Caudate nucleus (tissue), 63 donors: ENCODE measurements at places on chromosomes 13 and 19.

- DNase-seq, result no peak
Observed at GRCh38 chr19:38429055-38429810, 3.2 kb upstream of the RASGRP4 start.

- DNase-seq, result no peak
Observed at GRCh38 chr19:30341611-30342201, 30.5 kb upstream of the ZNF536 start.

GRCh38 chr19:11580116-11580515, 2.7 kb upstream of the ACP5 start:
- DNase-seq, result no peak

GRCh38 chr13:24081387-24081786, 79.1 kb upstream of the SPATA13 start:
- no peak for DNase-seq

DNA sequence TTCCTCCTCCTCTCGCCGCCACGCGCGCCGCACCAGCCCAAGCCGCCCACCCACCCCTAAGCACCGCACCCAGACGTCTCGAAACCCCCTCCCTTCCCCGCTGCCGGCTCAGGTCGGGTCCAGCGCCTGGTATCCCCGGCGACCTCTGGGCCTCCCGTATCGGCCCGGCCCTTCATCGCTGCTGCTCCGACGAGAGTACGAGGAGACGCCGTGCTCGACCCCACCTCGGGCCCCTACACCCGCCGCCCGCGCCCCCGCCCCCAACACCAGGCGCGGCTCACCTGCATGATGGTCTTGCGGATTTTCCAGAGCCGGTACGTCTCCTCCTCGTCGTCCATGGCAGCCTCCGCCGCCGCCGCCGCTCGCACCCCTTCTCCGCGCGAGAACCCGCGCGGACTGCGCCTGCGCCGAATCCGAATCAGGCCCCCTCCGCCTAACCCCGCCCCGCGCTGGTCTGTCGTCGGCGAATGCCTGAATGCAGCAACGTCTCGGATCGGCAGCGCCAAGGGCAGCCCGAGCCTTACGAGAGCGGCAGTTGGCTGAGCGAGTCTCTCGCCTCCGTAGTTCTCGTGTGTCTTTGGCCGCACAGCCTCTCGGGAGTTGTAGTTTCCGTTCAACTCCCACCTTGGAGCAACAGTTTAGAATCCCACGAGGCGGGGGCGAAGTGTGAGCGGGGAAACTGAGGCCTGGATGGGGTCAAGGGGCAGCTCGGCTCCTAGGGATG, at the start of gene POLR2E:
Gene POLR2E (minus strand): TSS at position 398 of the 724 bp plus-strand sequence. CDS start 60 bp downstream, at position 338.
- DNase-seq, result peak; percentile 99

DNA sequence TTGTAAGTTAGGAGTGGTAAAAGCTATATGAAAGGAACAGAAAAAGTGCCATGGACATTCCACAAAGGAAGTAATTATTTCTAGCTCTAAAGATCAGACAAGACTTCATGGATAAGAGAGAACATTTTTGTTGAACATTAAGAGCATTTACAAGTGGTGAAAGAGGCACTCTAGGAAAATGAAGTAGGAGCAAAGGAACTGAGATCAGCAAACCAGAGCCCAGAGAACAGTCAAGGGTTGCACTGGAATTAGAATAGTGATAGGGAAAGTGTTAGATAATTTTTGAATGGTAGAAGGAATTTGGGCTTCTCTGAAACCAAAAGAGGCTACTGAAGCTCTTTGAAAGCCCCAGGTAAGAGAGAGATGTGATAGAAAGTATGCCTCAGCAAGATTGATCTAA, 94.1 kb downstream of the COG6 start:
- no peak for DNase-seq

- no peak for DNase-seq
Observed at GRCh38 chr19:19591133-19591825, 27.2 kb downstream of the PBX4 start.

DNA sequence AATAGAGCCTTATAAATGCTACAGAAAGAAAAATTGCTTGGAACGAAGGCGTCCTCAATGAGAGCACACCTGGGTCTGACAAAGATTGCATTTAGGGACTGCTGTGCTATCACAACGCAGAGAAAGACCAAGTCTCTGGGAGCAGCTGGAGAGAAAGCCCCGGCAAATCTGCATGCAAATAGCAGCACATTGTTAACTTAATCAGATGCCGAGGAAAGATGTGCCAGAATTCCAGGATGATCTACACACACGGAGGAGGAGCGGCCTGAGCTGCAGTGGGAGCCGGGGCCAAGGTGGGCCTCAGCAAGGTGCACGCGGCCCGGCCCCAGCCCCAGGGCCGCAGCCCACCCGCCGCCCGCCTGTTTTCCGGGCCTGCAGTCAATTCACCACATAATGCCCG, 1.4 kb downstream of the ZNF536 start:
- DNase-seq, result no peak

- no peak for DNase-seq
Observed at GRCh38 chr13:48411147-48411794, 1.6 kb downstream of the LPAR6 start.

- no peak for DNase-seq
Observed at GRCh38 chr13:35994131-35994966, 136.8 kb downstream of the DCLK1 start.

- no peak for DNase-seq
Observed at GRCh38 chr19:13581576-13581975, 75.3 kb upstream of the CACNA1A start.

GRCh38 chr13:98112456-98112855, 30.4 kb upstream of the FARP1 start:
- DNase-seq, result no peak

DNA sequence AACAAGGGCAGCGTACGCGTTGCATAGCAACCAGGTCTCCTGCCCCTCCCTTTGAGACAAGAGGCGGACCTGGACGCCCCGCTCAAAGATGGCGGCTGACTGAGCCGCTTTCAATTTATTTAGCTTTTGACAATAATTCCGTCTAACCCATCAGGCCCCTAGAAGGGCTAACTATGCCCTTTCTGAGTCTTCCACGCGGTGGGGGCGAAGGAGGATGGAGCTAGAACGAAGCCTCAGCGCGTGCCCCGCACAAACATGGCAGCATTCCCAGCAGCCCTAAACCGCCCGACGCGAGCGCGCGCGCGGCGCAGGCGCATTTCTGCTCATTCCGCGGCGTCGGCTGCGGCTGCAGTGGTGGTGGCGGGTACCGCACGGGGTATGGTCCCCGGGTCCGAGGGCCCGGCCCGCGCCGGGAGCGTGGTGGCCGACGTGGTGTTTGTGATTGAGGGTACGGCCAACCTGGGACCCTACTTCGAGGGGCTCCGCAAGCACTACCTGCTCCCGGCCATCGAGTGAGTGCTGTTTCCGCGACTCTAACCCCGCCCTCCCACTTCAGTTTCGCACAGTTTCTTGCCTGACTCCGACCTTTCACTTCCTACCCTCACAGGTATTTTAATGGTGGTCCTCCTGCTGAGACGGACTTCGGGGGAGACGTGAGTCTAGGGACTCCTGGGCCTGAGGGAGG, at the start of gene MED25:
Gene MED25 (plus strand): TSS at position 326 of the 685 bp plus-strand sequence. CDS start 53 bp downstream, at position 379.
- DNase-seq, result peak; percentile 68

DNA sequence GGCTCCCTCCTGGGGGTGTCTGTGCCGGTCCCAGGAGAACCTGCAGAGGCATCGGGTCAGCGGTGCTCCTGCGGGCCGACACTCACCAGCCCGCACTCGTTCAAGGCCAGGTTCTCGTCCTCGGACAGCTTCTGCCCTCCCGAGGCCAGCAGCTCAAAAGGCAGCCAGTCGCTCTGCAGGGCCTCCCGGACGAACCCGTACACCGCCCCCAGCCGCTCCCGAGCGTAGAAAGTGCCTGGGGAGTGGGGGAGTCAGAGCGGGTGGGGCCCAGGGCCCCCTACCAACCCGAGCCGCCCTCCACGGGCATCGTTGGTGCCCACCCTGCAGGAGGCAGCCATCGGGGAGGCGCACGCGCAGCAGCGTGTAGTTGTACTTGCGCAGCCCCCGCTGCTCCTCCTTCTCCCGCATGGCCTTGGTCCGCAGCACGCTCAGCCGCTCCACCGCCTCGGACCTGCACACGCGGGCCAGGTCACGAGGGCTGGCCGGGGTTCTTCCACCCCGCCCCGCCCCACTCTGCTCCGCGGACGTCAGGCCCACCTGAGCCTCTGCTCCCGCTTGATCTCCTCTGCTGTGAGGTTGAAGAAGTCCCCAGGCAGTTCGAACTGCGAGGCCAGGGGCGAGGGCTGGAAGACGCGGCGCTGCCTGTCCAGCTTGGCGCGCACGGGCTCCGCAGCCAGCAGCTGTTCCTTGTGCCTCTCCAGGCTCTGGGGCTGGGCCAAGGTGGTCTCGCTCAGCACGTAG, 11.5 kb downstream of the UBXN6 start:
- no peak for DNase-seq

- no peak for DNase-seq
Observed at GRCh38 chr13:25738342-25739196, 313.2 kb downstream of the SHISA2 start.

GRCh38 chr13:21104199-21105019, 43.0 kb upstream of the LATS2 start:
- DNase-seq, result no peak

DNA sequence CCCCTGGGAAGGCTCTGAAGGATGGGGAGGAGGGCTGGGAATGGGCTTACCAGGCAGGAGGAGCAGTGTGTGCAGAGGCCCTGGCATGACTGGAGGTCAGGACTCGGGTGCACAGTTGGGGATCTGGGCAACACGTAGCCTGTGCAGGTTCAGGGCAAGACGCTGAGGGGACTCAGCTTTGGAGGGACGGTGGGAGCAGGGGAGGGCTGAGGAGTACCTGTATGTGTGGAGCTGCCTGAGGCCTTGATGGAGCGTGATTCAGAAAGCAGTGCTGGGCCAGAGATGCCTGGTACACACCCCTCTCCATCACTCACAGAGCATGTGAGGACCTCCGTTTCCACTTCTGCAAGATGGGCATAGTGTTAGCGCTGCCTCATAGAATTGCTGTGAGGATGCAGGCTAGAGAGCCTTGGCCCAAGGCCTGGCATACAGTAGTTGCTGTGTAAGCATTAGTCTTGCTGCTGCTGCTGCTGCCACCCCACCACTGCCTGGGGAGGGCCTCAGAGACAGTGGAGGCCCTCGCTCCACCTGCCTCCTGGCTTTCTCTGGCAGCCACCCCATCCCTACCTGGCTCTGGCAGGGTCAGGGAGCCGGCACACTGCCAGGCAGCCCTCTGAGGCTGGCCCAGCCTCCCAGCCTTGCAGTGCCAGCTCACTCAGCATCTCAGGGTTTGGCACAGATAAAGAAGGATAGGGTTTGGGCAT, 2.4 kb downstream of the PAK4 start:
- DNase-seq, result no peak

- DNase-seq, result no peak
Observed at GRCh38 chr13:24272452-24273161, 36.8 kb upstream of the C1QTNF9 start.

DNA sequence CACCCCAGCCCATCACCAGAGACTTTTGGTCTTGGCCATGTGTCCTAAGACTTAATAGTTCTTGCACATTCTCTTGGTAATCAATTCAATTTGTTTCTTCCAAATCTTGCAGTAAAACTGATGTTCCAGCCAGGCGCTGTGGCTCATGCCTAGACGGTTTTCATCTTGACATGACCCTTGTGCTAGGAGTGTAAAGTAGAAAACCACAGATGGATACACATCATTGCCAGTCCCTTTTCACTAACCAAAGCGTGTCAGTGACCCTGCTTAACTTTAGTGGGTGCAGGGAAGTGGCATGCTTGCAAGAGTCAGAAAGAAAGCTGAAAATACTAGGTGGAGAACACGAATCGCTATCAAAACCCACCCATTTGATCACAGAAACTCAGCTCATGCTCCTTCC, 18.0 kb upstream of the CD70 start:
- no peak for DNase-seq

DNA sequence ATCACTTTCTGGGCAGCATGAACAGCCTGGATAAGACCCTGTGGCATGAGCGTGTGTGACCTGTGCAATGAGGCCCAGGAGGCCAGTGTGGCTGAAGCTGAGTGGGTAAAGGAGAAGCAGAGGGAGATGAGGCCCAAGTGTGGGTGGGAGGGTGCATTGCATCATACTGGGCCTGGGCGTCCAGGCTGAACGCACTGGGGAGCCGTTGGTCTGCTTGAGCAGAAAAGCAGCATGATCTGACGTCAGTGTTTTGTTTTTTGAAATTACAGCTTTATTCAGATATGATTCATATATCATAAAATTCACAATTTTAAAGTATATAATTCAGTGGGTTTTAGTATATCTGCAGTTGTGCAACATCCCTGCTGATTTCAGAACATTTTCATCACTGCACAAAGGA, 409.7 kb downstream of the HS6ST3 start:
- DNase-seq, result no peak

- DNase-seq, result no peak
Observed at GRCh38 chr13:75607447-75607846, 28.7 kb upstream of the LMO7 start.

GRCh38 chr13:94232161-94232950, 247.1 kb downstream of the DCT start:
- no peak for DNase-seq

DNA sequence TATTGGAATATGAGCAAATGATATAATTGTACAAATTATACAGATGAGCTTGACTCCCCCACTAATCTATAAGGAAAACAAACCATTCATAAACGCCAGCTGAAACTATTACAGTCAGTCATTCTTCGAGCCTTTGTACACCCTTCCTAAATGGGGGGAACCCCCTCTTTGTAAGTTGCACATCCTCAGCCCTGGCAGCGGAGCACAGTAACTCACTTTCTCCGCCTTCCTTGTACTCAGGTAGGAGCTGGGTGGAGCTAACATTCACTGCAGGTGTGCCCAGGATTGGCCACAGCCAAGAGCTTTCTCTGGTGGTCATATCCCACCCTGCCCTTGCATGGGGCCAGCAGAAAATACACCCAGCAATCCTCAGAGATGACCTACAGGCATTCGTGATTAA, 28.6 kb downstream of the PIN1 start:
- DNase-seq, result no peak

GRCh38 chr13:21594715-21595545, 9.0 kb downstream of the MICU2 start:
- no peak for DNase-seq

DNA sequence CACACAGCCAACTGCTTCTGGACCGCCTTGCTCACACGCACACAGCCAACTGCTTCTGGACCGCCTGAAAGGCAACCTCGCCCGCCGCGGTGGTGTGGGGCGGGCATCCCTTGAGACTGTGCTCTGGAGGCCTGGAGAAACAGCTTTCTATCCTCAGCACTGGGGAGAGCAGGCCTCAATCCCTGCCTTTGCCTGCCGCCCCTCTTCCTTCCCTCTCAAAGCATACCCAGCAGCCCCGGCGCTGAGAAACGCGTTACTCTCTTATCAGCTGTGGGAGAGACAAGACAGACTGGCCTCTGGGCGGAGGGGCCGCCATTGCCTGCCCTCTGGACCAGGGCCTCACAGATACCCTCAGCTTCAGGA, 2.9 kb downstream of the LIPE start:
- no peak for DNase-seq
